Uterus (tissue), 4 donors: ENCODE measurements at places on chromosomes 2 and 18.

- DNase-seq, result no peak
Observed at GRCh38 chr18:44876755-44877154, 196.1 kb downstream of the SETBP1 start.

DNA sequence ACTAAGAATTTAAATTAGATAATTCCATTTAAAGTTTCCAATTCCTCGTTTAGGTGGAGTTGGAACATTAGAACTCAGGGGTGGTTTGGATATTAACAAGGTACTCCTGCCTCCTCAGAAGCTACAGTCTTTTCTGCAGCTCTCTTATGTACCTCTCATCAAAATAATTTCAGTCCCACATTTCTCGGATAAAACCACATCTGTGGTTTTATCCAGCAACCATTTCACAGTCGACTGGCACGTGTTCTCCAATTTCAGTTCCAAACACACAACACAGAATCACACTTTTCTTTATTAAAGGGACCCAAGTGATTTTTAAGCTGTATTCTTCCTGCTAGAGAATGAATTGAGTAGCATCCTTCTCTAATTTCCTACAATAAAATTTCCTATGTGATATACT is 22.7 kb upstream of the NFU1 start:
- no peak for DNase-seq

GRCh38 chr2:232362174-232362900 is 16.2 kb upstream of the ALPP start:
- no peak for DNase-seq

DNA sequence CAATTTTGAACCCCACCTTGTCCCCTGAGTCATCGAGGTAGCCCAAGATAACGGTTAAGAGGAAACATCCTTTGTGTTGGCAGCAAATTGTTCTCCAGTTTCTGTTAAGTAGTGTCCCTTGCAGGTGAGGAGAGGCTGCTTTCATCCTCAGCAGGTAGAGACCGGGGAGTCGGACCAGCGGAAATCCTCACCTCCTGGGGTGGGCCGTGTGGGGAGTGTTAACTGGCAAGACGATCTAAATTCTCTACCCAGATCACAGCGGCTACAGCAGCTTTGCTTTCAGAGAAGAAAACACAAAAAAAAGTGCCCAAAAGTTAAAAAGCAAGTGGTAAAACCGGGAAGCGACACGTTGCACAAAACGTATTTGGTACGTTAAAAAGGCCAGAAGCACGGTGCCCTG is 63.2 kb downstream of the ADI1 start:
- no peak for DNase-seq

DNA sequence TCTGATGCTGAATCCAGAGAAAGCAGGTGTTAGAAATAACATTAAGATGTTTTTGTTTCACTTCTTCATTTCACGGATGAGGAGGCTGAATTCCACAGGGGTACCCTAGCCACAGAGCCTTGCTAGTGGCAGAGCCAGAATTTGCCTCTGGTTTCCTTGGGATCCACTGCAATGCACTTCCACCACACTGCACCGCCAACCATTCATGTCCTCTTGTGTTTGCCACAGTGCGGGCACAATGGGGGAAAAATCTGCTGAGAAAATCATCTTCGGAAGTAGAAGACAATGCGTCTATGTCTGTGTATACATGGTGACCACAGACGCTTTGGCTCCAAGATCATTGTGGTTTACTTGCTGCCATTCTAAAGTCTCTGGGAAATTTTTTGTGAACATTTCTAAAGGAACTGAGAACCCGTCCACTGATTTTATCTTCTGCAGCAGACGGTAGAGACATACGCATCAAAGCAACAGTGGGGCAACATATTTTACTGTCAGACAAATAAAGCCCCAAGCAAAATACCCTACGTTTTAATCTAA is 14.9 kb downstream of the ICOS start:
- no peak for DNase-seq

- DNase-seq, result no peak
Observed at GRCh38 chr2:181678861-181679543, 1.3 kb downstream of the NEUROD1 start.

DNA sequence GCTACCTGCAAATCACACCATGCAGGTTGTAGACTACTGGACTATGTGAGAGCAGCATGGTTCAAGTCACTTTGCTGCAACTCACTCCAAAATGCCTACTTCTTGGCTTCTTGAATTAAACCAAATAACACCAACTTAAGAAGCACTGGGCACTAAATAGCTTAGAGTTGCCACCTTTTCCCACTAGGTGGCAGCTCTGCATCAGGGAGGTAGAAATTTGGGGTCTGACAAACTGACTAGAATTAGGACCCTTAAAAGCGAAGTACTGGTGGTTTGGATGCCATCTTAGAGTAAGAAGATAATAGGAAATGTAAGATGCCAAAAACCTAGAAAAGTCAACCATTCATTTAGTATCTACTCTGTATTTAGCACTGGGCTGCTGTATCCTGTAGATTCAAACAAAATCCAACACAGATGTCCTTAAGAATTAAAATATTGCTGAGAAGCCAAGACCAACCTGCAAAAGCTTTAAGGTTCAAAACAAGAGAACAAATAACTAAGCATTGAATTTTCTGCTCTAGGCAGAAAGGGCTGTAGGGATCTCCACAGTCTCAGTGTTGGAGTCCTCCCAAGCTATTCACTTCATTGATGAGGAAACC is 65.5 kb downstream of the CCBE1 start:
- DNase-seq, result no peak
